ENCODE measurements at places on chromosomes 1 and 21. TPM values are rescaled to one million over a fixed set of nuclear protein-coding genes. Genes with fewer than 3 reads are reported as not detected.

The TLCD4 gene
- total RNA-seq: 0.29 TPM

The KRTAP11-1 gene
- not detected for total RNA-seq

The CD1D gene
- total RNA-seq: not detected

The OR2T33 gene
- total RNA-seq: not detected

The CATSPER4 gene
- total RNA-seq: not detected

The PTPN14 gene
- 55.0 TPM for total RNA-seq

Data from smooth muscle cell of trachea (primary cell).